Stimulated activated CD4-positive, alpha-beta T cell treated with anti-CD3 and anti-CD28 coated beads, Interleukin-2, amount 100 ng/mL, for 48 hours (primary cell): ENCODE measurements at places on chromosomes 11 and 22.
A peak's percentile ranks its signal among the peaks of the same experiment; 100 is the strongest.

- DNase-seq = no peak
Measured at GRCh38 chr11:10857459-10857708, 469 bp downstream of the ZBED5 start.

- DNase-seq = peak; percentile 70
Measured at GRCh38 chr11:35165423-35166368, 26.7 kb downstream of the CD44 start.

- no peak for DNase-seq
Measured at GRCh38 chr11:73467505-73467904, 91.3 kb downstream of the RELT start.

- no peak for DNase-seq
Measured at GRCh38 chr22:24208012-24208749, 26.9 kb downstream of the SUSD2 start.

- DNase-seq = no peak
Measured at GRCh38 chr22:48649466-48649865, 1178.2 kb downstream of the BRD1 start.

DNA sequence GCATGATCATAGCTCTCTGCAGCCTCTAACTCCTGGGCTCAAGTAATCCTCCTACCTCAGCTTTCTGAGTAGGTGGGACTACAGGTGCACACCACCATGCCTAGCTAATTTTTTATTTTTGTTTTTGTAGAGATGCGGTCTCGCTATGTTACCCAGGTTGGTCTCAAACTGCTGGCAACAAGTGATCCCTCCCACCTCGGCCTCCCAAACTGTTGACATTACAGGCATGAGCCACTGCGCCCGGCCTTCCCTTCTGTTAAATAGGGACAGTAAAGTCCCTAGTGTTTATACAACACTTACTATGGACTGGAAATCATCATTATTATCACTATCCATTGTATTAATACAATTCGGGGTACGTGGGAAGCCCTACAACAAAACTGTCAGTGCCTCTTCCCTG is 12.6 kb downstream of the SELENOM start:
- DNase-seq = no peak

GRCh38 chr11:132444911-132445310 is 1074.5 kb downstream of the NTM start:
- no peak for DNase-seq

DNA sequence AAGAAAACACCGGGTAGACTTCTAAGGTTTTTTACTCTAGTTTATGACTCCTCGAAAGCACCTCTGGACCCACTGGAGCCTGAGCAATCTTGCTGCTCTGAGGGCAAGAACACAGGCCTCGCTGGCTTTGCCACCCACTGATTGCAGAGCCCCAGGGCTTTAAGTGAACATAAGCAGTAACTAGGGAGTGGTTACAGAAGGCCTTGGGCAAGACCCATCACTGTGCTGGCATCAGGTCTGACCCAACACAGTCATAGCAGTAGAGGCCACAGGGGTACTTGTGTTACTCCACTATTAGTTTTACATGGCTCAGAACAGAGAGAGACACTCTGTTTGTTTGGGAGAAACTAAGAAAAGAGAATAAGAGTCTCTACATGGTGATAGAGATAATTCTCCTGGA is 684.5 kb downstream of the FAM181B start:
- no peak for DNase-seq

- DNase-seq = no peak
Measured at GRCh38 chr11:13076961-13077360, 67.8 kb downstream of the RASSF10 start.

GRCh38 chr11:100925935-100926334 is 203.7 kb downstream of the PGR start:
- no peak for DNase-seq

- DNase-seq = no peak
Measured at GRCh38 chr22:23231471-23232093, 51.3 kb downstream of the BCR start.

- no peak for DNase-seq
Measured at GRCh38 chr11:119734788-119735187, 5.8 kb upstream of the NECTIN1 start.

GRCh38 chr11:97269527-97269926 is 879.7 kb downstream of the JRKL start:
- DNase-seq = no peak

GRCh38 chr11:107183953-107184352 is 165.7 kb upstream of the GUCY1A2 start:
- no peak for DNase-seq
